ENCODE measurements at places on chromosomes 7 and 10.

DNA sequence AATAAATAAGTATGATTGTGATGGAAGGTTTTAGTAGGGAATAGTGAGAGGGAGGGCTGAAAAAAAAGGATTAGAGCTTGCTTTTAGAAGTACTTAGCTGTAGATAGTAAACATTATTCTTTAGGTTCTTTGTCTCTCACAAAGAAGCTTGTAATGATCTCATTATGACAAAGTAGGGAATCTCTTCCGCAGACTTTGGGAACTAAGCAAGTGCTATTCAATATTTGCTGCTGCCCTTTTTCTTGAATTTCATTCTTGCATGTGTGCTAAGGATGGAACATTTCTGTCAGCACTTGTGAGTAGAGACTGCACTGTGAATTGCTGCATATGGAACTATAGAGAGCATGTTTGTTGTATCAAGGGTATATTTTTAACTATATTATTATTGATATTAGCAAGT lies 173.4 kb downstream of the ST7 start:
- DNase-seq: no peak

GRCh38 chr7:5693529-5693928 lies 87.9 kb downstream of the RNF216 start:
- DNase-seq: no peak

GRCh38 chr7:47361746-47362215 lies 220.1 kb downstream of the TNS3 start:
- peak; percentile 62 for DNase-seq

DNA sequence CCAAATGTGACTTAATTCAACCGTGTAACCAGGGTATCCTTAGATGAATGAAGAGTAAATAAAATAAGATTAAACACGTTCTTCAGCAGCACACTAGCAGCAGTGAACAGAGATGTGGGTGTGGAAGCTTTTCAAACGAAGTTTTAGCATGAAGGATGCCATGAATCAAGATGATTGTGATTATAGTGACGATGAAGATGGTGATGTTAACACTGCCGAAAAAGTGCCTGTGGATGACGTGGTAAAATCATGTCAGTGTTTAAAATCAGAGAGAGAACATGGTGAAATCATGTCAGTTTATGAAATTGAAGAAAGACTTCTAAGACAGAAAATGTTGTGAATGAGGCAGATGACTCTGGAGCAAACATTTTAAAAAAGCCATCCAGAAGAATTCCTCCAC lies 19.2 kb downstream of the LCOR start:
- DNase-seq: no peak

- peak; percentile 71 for DNase-seq
Observed at GRCh38 chr10:97676770-97677581, 10.1 kb downstream of the AVPI1 start.

DNA sequence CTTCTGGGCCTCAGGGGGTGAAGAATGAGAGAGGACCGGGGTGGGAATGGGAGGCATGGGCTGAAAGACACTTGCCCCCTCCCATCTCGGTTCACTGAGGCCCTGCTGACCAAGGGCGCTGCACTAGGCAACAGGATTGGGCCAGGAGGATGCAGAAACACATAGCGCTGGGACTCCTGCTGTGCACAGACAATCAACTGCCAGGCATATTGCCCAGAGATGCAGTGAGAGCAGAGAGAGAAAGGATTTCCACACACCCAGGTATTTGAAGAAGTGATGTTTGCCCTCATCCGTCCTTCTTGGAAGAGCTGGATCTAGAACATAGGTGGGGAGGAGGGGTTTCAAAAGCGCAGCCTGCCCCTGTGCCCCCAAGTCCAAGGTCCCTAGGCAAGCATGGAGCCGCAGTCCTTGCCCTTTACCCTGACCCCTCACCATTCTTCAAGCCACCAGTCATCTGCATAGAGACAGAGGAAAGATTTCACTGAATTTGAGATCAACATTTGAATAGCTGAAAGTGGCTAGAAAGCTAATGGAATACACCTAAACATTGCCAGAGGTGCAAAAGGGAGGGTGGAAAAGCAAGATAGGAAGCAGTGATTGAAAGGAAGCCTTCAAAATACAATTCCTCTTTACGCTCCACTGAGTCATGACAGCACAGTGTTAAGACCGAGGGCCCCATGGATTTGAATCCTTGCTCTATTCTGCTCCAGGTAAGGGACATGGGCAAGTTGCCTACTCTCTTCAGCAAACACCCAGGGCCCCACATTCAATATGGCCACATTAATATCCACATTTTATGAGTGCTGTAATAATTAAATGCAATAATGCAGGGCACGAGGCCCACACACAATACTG lies 44.2 kb upstream of the TNS3 start:
- no peak for DNase-seq

DNA sequence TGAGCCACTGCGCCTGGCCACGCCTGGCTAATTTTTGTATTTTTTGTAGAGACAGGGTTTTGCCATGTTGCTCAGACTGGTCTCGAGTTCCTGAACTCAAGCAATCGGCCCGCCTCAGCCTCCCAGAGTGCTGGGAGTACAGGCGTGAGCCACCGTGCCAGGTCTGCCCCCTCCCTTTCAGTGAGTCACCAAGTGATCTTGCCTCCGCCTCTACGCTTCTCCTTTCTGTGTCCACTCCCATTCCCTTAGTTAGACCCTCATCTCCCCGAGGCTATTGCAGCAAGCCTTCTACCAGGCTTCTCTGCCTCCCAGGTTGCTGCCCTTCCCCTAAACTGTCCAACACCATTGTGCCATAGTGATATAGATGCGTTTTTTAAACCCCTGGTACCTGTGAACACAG lies 32.9 kb downstream of the CDC123 start:
- no peak for DNase-seq

GRCh38 chr10:71432101-71432905 lies 35.6 kb downstream of the CDH23 start:
- no peak for DNase-seq

DNA sequence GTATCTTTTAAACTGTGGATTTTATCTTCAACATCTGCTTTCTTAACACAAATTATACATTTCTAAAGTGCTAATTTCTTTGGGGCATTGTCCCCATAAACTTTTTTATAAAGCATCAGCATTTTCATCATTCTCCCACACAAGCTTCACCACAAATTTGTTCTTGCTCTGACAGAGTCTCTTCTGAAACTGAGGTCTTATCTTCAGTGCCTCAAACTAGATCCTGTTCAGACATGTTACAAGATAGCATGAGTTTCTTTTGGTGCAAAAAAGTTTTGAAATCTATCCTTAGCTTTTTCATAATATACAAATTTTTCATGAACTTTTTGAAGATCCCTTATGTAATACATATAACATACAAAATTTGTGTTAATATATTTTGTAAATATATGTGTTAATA lies 346.6 kb downstream of the IPMK start:
- no peak for DNase-seq

DNA sequence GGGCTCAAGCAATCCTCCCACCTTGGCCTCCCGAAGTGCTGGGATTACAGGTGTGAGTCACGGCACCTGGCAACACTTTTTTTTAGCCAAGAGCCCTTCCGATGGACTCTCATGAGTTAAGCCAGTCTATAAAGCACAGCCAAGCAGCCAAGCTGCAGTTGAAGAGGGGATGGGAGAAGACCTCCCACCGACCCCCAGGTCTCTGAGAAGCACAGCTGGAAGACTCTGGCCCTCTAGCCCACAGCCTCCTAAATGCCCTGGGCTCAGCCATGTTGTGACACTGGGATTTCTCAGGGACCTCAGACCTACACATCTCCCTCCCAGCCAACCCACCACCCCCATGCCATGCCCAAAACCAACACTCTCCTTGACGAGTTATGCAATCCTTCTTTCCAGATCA lies 31.1 kb downstream of the CALML3 start:
- no peak for DNase-seq

- peak; percentile 89 for DNase-seq
Observed at GRCh38 chr10:77501152-77501845, 136.3 kb downstream of the KCNMA1 start.

GRCh38 chr7:152312316-152312715 lies 123.5 kb downstream of the KMT2C start:
- no peak for DNase-seq

GRCh38 chr7:727104-727805 lies at the start of gene PRKAR1B:
TSS of gene PRKAR1B (minus strand) at chr7:727281. CDS start at chr7:711505, 15,776 bp downstream.
- DNase-seq: peak; percentile 30

DNA sequence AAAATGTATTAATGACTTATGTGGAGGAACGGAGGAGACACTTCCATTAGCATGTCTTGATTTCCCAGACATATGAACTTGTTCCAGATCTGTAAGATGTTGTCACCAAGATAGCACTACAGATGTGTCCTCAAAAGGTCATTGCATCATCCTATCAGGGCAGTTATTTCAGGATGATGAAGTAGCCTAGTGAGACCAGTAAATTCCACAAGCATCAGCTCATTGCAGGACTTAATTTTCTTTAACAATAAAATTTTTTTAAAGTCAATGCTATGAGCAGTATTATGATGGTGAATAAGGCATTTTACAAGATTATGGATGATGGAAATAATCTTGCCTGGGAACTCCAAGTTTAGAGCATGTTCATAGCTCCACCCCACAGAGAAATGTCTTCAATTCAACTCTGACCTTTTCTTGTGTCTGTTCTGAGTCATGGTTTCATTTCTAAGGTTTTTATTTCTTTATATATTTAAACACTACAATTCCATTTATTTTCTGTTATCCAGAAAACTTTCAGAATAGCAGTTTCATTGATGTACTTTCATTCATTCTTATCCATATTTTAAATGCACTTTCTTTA lies 1203.3 kb upstream of the CELF2 start:
- DNase-seq: no peak

GRCh38 chr7:29882481-29882880 lies 76.2 kb downstream of the WIPF3 start:
- DNase-seq: no peak

DNA sequence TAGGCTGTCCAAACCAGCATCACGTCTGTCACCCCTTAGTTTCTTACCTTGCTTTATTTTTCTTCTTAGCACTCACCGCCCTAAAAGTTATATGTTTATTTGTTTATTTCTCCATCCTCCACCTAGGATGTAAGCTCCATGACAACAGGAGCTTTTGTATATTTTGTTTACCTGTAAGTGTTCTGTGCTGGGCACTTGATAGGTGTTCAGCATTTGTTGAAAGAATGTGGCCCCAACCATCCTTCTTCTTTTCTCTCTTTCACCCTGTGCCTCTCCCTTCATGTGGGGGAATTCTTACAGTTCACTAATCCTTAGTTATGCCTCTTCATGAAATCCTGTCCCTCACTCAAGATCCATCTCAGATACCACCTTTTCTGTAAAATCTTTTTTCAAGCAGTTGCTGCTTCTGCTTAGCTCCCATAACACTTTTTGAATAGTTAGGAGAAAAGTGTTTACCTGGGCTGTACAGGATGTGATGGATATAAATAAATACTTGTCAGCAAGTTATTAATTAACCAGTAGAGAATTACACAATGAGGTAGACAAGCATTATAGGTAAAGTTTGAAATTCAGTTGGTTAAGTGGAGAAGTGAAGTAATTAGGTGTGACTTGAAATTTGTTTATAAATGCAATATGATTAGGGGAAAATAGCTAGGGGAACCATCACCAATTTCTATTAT lies 9.7 kb downstream of the AHR start:
- no peak for DNase-seq

DNA sequence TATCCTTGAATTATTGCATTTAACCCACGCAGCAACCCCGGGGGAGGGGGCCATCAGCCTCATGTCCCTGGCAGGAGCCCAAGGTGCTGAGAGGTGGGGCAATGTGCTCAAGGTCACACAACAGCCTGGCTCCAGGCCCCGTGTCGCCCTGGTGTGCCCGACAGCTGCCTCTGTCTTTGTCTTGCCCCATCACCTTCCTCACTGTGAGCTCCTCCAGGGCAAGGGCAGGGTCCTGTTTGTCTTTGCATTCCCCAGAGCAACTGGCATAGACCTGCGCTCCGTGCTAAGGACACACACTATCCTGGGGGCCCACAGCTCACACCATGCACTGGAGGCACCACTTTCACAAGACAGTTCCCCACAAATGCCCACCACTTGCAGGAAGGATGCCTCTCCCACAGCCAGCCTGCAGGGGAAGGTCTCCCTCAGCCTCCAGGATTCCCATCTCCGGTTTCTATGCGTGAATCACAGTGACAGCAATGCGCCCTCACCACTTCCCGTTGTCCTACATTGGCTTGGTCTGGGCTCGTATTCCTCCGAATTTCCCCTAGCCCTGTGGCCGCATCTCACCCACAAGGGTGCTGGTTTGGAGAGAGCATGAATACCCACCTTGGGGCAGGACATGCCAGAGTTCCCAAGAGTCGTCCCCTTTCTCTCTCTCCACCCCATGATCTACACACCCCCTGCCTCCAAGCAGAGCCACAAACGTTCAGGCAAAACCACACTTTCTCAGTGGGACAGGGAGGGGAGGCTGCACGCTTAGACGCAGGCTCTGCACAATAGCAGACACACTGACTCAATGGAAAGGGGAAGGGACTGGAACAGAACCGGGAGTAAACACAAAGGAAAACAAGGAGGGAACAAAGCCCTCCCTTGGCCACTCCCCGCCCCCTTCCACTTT lies 10.3 kb downstream of the ITPRIP start:
- DNase-seq: peak; percentile 66

- DNase-seq: no peak
Observed at GRCh38 chr10:62655337-62655994, 149.1 kb upstream of the ADO start.

GRCh38 chr7:138864667-138865066 lies 66.7 kb upstream of the ATP6V0A4 start:
- DNase-seq: peak; percentile 70

GRCh38 chr7:39735903-39736302 lies 112.5 kb downstream of the RALA start:
- DNase-seq: no peak

GRCh38 chr10:27285093-27285492 lies 44.5 kb upstream of the ACBD5 start:
- no peak for DNase-seq

DNA sequence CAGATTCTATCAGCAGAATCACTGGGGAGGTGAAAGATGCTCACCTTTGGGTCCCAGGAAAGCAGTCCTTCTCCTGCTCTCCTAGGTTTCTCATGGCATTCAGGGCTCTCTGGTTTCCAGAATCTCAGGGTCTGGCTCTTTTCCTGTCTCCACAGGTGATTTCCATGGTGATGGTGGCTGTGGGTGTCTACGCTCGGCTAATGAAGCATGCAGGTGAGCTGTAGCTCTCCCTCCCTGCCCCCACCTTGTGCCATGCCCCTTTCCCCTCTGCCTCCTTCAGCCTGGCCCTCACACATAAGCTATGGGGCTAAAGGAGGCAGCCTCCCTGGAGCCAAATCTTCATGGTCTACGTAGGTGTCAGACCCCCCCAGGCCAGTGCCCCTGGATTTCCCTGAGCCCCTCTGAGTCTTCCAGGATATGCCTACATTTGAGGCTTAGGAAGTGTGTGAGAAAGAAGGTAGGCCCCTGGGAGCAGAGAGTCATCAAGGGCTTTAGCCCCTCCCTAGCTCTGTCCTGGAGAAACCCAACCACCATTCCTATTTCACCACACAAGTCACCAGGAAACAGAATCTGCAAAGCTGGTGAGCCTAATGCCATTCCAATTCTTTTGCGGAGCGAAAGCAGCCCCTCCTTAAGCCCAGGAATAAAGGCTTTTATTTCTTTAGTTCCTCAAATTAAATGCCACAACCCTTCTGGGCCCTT lies 17.2 kb downstream of the TSPAN33 start:
- no peak for DNase-seq

- no peak for DNase-seq
Observed at GRCh38 chr7:133934977-133935330, 192.2 kb upstream of the LRGUK start.

Data from AG08396 (cell line).